ENCODE measurements at places on chromosomes 6 and 20. TPM values are rescaled to one million over a fixed set of nuclear protein-coding genes. Genes with fewer than 3 reads are reported as not detected.

DNA sequence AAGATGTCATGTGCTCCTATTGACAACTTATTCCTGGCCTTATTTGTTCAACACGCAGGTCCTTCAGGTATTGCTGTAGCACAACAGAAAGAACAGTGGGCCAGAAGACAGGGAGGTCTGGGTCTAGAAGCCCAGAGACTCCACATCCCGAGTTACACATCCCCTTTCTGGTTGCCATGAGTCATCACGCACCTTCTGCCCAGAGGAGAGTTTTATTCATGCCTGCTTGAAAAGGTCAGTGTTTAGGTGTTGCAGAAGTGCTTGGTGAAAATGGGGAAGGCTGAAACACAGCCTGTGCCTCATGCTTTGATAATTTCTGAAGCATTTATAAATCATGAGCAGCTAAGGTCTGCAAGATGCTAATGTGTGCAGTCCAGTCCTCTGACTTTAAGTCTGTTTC, 256.4 kb downstream of the GMPR start:
- no peak for DNase-seq

GRCh38 chr6:14284969-14285590, 167.5 kb downstream of the CD83 start:
- peak; percentile 49 for DNase-seq

DNA sequence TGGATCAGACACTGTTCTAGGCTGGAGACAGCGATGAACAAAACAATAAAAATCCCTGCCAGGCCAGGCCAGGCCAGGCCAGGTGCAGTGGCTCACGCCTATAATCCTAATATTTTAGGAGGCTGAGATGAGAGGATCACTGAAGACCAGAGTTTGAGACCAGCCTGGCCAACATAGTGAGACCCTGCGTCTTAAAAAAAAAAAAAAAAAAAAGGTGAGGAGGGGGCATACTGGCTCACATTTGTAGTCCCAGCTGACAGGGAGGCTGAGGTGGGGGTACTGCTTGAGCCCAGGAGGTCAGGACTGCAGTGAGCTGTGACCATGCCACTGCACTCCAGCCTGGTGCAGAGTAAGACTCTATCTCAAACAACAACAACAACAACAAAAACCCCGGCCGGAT, 4.5 kb downstream of the MUCL3 start:
- DNase-seq = no peak

DNA sequence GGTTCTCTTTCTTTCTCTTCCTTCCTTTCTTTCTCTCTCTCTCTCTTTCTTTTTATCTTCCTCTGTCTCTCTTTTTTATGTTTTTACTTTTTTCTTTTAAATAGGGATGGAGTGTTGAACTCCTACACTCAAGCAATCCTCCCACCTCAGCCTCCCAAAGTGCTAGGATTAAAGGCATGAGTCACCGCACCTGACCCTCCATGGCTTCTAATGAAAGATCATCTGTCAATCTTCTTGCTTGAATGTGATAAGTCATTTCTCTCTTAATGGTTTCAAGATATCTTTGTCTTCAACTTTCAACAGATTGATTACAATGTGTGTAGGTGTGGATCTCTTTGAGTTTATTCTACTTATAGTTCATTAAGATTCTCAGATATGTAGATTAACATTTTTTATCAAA, 25.2 kb upstream of the HLA-DOA start:
- no peak for DNase-seq

RNF146 gene
- polyA plus RNA-seq = 58.5 TPM

SLC35F1 gene
- 2.4 TPM for polyA plus RNA-seq

ALDH5A1 gene
- polyA plus RNA-seq = not detected

TMEM151B gene
- 0.22 TPM for polyA plus RNA-seq

BEND3 gene
- 3.4 TPM for polyA plus RNA-seq

LGSN gene
- not detected for polyA plus RNA-seq

MLN gene
- polyA plus RNA-seq = not detected

GZF1 gene
- polyA plus RNA-seq = 10.6 TPM

Measured in muscle of arm (tissue), 14 donors.